ENCODE measurements at places on chromosomes 12 and 14.

- no peak for DNase-seq
Observed at GRCh38 chr14:93326196-93326595, 6.6 kb downstream of the BTBD7 start.

DNA sequence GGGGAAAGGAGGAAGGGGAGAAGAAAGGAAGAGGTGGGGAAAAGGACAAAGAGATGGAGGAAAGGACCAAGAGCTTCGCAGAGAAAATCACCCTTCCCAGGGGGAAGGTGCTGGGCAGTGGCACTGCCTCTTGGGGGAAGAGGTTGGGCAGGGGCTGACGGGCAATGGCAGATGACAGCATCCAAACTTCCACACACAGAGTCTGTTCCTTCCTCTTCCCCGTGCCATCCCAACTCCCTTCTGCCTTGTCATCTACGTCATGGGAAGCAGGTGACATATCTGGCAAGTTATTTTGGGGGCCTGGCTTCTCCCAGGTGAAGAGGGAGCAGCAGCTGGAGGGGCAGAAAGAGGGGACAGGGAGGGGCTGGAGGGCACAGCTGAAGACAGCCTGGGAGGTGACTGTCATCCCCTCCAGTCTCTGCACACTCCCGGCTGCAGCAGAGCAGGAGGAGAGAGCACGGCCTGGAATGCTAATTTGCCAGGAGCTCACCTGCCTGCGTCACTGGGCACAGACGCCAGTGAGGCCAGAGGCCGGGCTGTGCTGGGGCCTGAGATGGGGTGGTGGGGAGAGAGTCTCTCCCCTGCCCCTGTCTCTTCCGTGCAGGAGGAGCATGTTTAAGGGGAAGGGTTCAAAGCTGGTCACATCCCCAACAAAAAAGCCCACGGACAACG lies 43.9 kb upstream of the IQSEC3 start:
- DNase-seq, result no peak

DNA sequence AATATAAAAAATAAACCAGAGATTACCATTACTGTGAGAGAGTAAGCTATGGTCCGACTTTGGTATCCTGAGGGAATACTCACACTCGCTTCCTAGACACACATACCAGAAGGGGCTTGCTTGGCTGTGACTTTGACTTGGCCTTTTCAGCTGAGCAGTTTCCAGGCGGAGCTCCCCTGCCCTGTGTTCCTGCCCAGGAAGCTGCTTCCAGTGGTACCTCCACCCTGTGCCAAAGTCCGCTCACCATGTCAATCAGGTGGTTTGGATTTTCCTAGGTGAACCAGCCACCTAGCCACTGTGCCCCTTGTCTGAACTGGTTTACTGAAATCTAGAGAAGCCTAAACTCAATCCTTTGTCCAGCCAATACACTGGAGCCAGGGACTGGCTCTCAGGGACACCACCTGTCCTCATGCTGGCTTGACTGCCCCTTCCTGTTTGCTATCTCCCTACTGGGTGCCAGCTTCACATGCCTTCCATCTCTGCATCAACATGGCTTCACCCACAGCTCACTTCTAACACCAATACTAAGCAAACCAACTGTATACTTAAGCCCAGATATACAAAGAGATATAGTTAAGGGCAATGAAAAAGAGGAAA lies 28.6 kb downstream of the MAX start:
- no peak for DNase-seq

DNA sequence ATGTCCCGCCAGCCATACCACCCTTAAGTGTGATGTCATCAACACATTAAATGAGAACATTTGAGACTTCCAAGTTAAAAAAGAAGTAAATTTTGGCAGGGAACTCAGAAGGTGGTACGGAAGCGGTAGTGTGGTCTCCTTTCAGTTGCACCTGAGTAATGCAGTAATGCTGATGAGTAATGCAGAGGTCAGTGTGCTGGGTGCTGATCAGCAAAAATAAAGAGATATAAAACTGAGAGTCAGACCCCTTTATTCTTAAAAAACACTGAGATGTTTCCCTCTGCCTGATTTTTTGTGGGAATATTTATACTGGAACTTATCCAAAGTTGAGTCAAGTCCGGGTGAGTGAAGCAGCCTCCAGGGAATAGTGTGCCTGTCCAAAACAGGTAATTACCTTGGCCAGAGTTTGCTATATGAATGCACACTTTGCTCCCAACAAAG lies 370.6 kb upstream of the PRICKLE1 start:
- DNase-seq, result no peak

DNA sequence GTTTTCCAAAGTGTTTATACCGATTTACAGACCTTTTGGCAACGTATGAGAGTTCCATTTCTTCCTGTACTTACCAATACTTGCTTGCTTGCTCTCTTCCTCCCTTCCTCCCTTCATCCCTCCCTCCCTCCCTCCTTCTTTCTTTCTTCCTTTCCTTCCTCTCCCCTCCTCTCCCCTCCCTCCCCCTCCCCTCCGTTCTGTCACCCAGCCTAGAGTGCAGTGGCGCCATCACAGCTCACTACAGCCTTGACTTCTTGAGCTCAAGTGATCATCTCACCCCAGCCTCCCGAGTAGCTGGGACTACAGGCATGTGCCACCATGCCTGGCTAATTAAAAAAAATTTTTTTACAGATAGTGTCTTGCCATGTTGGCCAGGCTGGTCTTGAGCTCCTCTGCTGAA lies 40.4 kb downstream of the DIP2B start:
- no peak for DNase-seq

DNA sequence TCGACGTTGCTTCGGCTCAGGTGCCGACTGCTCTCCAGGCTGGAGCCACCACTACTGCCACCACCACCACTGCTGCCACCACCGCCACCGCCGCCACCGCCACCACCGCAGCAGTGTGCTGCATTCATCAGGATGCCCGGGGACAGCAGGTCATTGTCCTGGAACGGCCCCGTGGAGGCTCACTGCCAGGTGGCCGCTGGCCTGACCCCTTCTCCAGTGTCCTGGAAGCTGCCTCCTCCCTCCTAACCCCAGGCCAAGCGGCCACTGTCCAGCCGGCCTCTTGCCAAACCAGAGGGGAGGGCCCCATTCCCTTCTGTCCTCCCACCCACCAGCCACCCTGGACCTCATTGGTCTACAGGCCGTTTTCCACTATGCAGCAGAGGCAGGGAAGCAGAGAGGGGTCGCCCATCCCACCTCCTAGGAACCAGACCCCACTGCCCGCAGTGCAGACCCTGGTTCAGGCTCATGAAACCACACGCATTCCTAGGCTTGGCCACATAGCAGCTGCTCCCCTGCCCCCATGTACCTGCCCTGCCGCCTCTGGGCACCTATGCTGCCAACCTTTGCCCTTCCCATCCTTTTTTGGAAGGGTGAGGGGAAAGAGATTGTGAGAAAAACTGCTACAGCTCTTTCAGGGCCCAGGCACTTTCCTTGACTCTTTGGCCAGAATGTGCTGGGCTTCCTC lies 15.2 kb downstream of the ARL6IP4 start:
- DNase-seq, result no peak
